ENCODE measurements at places on chromosomes 7 and 10.

DNA sequence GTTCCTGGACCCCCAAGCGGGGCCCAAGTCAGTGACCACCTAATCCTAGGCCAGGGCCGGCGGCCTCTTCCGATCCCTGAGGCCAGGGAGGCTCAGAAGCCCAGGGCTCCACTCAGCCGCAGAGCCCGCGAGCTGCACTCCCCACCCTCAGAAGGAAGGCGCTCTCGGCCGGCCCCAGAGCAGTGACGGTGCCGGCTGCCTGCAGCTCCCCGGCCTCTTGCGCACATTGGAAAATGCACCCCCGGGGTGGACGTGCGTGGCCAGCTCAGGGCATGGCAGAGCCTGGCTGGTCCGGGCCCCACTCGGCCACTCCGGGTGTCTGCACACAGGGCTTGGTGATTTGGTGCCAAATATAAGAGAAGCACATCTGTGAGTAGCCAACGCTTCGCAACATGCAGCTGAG is 269.1 kb downstream of the PTPRN2 start:
- no peak for DNase-seq

DNA sequence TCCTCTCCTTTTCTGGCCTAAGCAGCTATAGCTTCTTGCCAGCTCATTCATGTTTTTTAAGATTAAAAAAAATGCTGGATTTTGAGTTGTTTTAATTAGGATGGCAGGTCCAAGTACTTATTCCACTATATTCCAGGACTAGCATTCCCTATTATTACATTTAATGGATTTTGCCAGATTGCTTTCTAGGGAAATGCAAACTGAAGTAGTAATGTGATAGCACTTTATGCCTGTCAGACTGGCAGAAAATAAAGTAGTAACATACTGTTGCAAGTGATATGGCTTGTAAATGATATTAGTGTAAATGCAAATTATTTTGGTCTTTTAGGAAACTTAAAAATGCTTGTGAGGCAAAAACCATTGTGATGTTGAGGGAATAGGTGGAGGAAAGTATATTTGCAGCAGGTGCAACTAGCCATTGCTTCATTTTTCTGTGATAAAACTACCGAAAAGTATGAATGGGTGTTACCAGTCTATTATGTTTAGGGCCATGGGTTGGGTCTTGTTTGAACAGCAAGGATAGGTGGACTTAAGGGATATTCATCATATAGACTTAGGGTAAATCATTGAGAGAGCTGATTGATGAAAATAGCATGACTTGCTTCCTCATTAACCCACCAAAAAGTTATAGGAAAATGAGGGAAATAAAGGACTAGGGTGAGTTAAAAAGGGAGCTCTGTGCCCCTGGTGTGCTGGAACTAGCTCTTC is 19.9 kb downstream of the ZNRF2 start:
- DNase-seq = no peak

DNA sequence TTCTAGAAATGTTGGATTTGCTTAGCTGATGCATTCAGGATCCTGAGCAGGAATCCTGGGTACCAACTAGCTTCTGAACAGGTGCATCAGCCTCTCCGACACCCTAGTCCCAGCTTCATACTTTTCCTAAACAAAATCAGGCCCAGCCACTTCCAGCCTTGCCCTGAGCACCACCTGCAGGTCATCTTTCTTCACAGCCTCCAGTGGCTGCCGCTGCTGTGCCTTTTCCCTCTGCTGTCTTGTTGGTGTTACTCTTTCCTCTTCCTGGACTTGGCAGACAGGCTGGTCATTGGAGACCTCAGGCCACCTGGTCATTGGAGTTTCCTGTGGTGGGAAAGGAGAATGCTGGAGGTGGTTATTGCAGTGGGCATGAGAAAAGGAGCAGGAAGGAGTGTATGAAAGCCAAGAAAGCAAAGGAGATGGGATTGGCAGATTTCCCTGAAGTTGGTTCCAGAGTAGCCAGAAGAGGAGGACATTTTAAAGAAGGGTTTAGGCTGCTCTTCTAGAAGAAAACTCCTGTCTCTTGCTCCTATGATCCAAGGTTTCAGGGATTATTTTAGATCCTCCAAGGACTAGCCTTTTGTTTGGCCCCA is 48.2 kb upstream of the NFKB2 start:
- no peak for DNase-seq

DNA sequence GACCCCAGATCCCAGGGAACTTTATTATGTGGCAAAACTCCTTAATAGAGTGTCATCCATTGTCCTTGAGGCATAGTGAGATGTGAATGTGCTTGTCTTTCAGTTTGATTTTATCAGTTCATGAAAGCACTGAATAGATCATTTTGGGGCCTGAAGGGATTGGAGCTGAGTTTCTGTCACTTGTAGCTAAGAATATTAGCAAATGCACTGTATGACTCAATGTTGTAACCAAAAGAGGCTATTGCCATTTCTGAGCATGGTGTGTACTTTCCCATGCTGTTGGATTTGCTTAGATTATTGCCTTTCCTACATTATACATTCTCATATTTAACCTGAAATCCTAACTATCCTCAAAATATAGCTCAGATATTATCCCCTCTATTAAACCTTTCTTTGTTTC is 130.4 kb downstream of the PRKG1 start:
- DNase-seq = no peak

DNA sequence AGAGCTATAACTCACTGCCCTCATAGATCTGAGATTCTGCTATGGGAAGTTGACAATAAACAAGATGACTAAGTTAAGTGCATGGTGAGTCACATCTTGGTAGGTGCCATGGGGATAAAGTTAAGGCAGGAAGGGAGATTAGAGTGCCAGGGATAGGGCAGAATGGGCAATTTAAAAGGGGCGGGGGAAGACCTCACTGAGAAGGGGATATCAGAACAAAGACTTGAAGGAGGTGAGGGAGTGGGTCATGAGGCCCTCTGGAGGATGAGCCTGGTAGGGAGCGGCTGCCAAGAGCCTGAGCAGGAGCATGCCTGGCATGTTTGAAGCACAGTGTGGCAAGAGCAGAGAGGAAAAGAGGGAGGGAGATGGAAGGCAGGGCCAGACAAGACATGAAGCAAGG is 34.8 kb upstream of the INMT start:
- DNase-seq = no peak
